ENCODE measurements at places on chromosomes 2 and 18.
A peak's percentile ranks its signal among the peaks of the same experiment; 100 is the strongest.

- peak; percentile 91 for DNase-seq
Observed at GRCh38 chr2:159290289-159290907, 3.9 kb upstream of the WDSUB1 start.

DNA sequence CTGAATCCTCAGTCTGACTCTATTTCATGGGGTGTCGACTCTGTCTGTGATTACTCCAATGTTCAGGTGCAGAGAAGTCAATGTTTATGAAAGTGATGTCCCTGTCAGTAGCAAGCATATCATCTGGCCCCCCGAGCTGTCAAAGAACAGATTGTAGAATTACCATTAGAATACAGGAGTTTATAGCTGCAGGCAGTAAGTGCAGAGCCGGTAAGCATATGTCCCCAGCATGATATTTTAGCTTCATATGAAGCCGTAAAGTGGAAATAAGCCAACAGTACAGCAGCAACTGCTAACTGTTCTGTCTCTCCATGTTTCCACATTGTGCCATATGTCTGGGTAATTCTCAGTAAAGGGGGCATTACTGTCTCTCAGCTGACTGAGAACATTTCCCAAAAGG, 541.8 kb downstream of the SOX11 start:
- DNase-seq: no peak

DNA sequence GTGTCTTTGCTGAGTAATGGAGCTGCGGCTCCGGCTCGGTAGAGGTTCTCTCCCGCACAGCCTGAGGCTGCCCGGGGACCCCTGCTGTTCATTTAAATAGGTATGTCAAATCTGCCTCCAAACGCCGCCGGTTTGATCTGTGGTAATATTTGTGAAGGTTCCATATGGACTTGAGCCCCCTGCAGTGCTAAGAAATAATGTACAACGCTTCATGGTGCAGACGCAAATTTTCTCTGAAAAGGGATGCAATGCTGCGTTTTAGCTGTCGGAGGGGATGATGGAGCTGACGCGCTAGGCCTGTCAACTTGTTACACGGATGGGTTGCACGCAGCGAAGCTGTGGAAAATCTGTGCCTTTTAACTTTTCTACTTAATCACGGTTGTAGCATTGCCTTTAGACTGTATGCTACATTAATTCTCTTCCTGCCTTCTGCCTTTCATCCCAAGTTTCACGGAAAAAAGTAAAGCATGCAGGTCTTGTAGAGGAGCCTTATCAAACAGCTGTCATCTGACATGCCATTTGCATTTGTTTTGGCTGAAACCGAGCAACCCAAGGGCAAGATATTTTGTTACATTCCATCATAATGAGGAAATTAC, 43.2 kb downstream of the MRPS9 start:
- DNase-seq: peak; percentile 12

DNA sequence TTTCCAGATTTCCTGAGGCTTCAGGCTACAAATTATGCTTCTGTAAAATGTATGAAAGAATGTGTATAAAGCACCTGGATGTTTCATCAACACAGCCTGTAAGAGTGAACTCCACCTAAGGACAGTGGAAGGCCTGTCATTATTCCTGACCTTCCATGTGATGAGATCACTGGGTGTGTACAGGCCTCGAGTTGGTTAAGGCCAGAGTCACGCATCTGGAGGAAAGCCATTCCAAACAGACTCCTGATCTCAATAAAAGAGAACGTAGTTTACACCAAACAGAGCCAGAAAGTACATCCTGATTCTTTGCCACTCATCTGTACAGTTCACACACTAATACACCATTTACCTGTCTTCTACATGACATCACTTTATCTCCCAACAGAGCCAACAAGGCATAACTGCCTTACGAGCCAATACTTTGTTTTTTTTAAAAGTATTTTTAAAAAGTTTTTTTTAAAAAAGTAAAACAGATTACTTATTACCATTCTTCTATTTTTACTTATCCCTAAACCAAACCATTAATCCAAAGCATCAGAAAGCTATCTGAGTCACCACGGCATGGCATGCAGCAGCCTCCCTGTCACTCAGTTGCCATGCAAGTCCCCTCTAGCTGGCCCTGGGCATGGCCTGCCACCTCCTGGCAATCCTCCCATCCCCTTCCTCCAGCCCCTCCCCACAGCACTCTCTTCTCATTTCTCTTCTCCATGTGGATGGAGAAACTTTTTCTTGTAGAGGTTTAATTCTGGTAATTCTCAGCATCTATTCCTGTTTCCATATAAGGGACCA, 78.8 kb upstream of the TFCP2L1 start:
- peak; percentile 7 for DNase-seq

GRCh38 chr2:68050353-68050752, 12.5 kb downstream of the C1D start:
- no peak for DNase-seq

DNA sequence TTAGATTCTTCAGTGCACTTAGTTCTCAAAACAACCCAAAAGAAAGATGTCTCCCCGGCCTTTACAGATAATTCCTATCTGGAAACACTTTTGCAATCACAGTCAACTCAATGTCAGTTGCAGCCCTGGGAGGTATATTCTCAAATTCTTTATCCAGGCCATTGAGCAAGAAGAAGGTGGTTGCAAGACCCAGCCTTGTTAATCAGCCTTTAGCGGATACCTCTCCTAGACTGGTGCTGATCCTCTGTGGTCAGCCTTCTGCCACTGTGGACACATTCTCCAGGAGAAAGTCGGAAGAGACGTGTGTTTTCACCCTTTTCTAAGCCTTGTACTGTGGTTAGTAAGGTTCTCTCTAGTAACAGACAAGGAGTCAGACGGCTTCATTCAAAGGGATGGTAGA, 7.8 kb upstream of the FZD7 start:
- peak; percentile 54 for DNase-seq

- no peak for DNase-seq
Observed at GRCh38 chr2:62050456-62051045, 145.1 kb downstream of the COMMD1 start.

Data from fibroblast of skin of abdomen (primary cell).